ENCODE measurements at places on chromosomes 13 and 19. TPM values are rescaled to one million over a fixed set of nuclear protein-coding genes. Genes with fewer than 3 reads are reported as not detected.

CPAMD8 gene
- 0.02 TPM for total RNA-seq

PALM gene
- 17.7 TPM for total RNA-seq

SCN1B gene
- total RNA-seq, result 19.3 TPM

SAE1 gene
- 214 TPM for total RNA-seq

ZIK1 gene
- not detected for total RNA-seq

MIER2 gene
- 14.4 TPM for total RNA-seq

EXOSC5 gene
- total RNA-seq, result 94.1 TPM

ZNF835 gene
- not detected for total RNA-seq

ZNF850 gene
- total RNA-seq, result 0.82 TPM

METTL21C gene
- total RNA-seq, result not detected

FSD1 gene
- 7.7 TPM for total RNA-seq

FUT6 gene
- total RNA-seq, result not detected

UFM1 gene
- total RNA-seq, result 26.3 TPM

CRX gene
- not detected for total RNA-seq

MCEMP1 gene
- not detected for total RNA-seq

KLK4 gene
- not detected for total RNA-seq

TMEM272 gene
- not detected for total RNA-seq

C19orf12 gene
- total RNA-seq, result 48.0 TPM

MAB21L1 gene
- total RNA-seq, result not detected
